Stimulated activated effector memory CD8-positive, alpha-beta T cell treated with anti-CD3 and anti-CD28 coated beads, Interleukin-12 subunit alpha, Interleukin-12 subunit beta, amount 100 ng/mL, for 72 hours (primary cell): ENCODE measurements at places on chromosomes 4 and X.

DNA sequence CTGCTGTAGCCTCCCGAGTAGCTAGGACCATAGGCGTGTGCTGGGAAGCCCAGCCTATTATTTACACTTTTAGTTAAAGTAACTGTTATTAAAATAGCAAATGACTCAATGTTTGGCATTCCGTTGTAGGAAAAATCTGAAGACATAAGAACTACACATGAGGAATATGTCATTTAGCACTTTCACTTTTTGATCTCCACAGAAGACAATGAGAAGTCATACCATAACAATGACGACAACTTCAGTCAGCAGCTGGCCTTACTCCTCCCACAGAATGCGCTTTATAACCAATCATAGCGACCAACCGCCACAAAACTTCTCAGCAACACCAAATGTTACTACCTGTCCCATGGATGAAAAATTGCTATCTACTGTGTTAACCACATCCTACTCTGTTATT lies 6.7 kb downstream of the GPR34 start:
- DNase-seq = no peak

DNA sequence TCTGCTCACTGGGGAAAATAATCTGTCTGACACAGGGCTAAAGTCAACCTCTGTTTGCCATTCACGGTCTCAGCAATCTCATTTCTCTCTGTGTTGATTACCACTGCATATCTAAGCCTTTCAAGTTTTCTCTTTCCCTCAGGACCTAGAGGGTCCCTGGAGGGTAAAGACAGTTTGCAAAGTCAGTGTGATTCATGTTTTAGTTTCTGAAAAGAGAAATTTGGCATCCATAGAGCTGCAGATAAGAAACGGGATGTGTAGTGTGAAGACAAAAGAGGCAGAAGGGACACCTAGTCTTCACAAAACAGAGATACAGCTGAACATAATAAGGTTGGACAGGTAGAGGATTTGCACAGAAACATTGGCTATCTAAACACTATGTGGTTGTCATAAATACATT lies 34.5 kb upstream of the KDR start:
- no peak for DNase-seq

DNA sequence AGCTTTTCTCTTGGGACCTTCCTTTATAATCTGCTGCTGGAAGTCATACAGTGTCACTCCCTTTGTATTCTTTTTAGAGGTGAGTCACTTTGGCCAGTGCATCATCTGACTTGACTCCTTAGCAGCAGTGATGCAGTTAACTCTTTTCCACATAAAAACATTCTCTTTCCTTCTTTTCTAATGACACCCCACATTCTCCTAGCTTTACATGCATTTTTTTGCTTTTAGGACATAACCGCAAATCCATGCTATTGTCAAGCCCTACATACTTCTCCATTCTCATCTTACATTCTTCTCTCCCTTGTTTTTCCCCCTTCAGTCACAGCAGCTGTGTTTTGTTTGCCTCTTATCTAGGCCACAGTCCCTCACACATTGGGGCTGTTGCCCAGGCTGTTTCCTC lies 55.1 kb downstream of the ZNF330 start:
- DNase-seq = no peak

GRCh38 chrX:127457161-127457560 lies 595.0 kb downstream of the ACTRT1 start:
- no peak for DNase-seq

DNA sequence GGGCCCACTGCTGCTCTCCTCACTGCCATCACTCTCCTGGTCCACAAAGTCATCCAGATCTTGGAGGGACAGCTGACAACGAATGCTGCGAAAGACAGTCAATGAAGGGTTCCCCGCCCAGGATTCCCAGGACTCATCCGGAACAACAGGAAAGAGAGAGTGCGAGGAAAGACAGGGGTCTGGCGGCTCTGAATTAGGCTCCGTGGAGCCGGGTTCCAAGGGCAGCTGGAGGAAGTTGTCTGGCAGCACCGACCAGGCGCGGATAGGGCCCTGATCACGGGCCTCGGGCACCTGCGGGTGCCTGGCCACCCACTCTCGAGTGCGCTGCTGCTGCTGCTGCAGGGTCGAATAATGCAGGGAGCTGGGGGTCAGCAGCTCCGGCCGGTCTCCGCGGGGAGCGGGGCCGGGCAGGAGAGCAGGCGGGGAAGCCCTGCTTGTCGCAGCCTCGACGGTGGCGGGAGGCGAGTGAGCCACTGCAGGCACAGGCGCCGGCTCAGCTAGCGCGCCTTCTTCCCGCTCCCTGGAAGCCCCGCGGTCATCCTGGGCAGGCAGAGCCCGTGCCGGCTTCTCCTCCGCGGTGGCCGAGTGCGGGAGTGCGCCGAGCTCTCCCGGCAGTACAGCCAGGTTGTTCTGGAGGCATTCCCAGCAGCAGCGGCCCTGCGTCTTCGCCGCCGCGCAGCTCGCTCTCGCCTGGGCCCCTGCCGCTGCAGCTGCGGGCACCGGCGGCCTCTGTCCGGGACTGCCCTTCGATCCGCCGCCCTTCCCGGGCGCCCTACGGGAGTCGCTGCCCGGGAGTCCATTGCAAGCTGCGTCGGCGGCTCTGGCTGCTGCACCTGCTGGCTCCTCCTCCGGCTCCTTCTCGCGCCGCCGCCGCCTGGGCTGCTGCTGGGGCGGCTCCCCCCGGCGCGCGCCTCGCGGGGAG lies 1.1 kb downstream of the SOWAHB start:
- DNase-seq = peak; percentile 12

DNA sequence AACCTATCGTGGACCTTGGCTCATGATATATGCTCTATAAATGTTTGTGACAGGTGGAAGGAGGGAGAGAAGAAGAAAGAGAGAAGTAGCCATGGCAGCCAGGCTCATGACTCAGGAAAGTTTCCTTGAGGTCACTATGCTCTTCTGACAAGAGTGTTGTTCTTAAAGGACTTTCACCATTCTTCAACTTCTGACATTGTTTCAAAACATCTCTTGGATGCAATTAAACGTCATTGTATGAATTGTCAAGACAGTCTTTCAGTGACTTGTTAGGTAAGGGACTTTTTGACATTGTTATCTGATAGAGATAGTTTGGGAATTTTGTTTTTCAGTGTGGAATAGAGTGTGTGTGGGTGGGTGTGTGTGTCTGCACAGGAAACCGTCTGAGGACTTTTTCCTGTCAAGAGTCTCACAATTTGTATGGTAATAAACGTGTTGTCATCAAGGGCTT lies 617.0 kb downstream of the MID1IP1 start:
- DNase-seq = no peak

DNA sequence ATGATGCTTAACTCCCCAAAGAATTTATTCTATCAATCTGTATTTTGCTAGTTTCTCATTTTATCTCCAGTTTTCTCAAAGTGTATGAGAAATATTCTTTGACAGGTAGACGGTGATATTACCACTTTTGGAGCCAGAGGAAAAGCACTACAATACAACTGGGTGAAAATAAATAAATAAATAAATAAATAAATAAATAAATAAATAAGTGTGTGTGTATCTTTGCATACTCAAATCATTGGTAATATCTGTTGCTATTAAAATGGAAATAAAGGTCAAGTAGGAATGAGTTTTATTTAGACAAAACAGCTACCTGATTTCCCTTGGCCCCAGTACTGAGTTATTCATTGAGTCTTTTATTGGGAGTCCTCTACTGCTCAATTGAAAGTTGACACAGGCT lies 114.3 kb downstream of the RBMX2 start:
- DNase-seq = no peak

- no peak for DNase-seq
Measured at GRCh38 chrX:85024044-85024443, 20.4 kb downstream of the APOOL start.

GRCh38 chrX:119618439-119618838 lies 12.2 kb upstream of the NKRF start:
- no peak for DNase-seq

- no peak for DNase-seq
Measured at GRCh38 chrX:24464498-24464835, 619 bp upstream of the PDK3 start.

GRCh38 chrX:145729635-145730034 lies 88.0 kb upstream of the SLITRK2 start:
- DNase-seq = no peak

- no peak for DNase-seq
Measured at GRCh38 chr4:178255172-178255571, 812.9 kb upstream of the AGA start.
